ENCODE measurements at places on chromosomes 12 and 14.

DNA sequence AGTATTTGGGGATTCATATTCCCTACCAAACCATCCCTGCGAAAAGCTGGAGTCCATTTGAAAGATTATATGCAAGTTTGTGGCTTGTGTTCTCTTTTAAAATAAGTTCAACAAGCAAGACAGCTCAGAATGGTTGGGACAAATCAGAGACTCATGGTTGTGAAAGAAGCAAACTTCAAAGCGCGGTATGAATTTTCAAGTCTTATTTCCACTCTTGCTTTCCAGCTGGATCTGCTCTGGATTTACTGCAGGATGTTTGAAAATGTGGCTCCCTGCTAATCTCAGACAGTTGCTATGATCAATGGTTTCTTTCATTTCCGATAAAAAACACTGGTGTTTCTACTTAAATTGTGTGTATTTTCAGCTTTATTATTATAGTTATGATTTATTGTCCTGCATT lies 477.5 kb downstream of the RAD51B start:
- DNase-seq: no peak

DNA sequence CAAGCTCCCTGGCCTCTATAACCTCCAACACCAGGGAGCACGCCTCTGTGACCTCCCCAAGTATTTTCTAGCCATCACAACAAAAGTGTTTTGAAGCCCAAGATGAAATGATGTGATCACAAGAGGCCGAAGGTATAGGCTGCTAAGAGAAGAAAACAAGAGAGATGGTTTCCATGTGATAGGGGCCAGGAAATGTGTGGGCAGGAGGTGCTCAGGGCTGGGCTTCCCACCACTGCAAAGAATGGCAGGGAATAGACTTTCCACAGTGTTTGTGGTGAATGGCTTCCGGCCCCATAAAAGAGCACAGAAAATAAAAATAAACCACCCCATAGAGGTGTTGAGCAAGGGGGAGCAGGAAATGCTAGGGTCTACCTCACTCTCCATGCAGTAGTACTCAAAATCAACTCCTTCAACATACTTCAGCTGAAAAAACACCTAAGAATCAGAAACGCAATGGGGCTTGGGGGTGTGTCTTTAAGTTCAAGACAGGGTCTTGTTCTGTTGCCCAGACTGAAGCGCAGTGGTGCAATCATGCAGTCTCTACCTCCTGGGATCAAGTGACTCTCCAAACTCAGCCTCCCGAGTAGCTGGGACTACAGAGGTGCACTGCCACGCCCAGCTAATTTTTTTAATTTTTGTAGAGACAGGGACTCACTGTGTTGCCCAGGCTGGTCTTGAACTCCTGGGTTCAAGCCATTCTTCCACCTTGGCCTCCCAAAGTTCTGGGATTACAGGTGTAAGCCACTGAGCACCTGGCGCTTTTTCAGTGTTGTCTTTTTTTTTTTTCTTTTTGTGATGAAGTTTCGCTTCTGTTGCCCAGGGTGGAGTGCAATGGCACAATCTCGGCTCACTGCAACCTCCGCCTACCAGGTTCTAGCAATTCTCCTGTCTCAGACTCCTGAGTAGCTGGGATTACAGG lies 27.1 kb downstream of the DAD1 start:
- peak; percentile 89 for DNase-seq

DNA sequence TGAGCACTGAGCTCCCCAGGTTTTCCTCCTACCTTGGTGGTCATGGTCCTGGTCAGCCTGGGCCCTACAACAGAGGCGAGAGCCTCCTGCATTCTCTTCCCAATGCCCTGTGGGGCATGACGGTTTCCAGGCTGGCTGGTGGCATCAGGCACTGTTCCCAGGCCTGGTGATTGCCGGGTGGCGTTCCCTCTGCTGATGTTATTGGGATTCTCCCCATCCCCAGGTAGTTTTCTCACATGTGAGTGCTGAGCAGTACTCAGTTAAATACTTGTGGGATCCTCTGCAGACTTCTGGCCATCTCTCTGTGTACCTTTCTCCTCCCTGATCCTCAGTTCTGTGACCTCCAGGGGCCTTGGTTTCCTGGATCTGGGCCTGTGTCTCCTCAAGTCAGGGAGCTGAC lies 15.8 kb downstream of the C1R start:
- no peak for DNase-seq

- no peak for DNase-seq
These were observed 170.4 kb upstream of the FLRT2 start for GRCh38 chr14:85359505-85359904.

GRCh38 chr12:52294803-52295202 lies 3.5 kb upstream of the KRT81 start:
- no peak for DNase-seq

DNA sequence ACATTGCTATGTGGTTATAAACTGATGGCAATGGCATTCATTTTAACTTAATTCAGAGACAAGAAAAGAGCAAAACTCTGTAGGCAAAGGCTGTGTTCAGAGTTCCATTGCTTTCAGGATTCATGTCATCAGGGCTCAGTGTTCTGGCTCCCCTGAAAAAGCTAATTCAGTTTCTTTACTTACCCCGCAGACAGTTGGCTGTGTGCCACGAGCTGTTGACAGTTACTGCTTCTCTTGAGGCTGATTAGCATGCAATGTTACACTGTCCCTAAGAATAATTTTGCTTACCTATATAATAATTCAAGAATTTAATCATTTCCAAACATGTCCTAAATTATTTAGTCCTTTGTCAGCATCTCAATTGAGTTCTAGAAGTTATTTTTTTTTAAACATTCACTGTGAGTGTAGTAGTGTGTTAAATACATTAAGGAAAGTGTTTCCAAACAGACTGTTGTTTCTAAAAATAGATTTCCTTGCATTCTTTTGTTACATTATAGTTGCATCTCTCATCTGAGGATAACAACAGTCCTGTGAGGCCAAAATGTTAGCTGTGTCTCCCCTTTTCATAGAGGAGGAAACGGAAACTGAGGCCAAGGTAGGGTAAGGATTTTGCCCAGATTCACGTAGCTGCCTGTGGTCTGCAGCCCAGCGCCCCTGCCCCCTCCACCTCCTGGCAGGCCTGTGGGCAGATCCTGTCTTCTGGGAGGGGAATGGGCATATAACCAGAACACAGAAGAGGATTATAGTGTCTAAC lies 98.6 kb downstream of the PELI2 start:
- no peak for DNase-seq

- no peak for DNase-seq
These were observed 25.8 kb downstream of the TRIP11 start for GRCh38 chr14:92014040-92014439.

GRCh38 chr12:50603817-50604639 lies 99.2 kb downstream of the DIP2B start:
- DNase-seq: no peak

- no peak for DNase-seq
These were observed 14.0 kb upstream of the C12orf71 start for GRCh38 chr12:27096420-27096819.

GRCh38 chr14:79571366-79571765 lies 639.9 kb downstream of the DIO2 start:
- DNase-seq: no peak

- no peak for DNase-seq
These were observed 9.5 kb downstream of the PKP2 start for GRCh38 chr12:32887058-32887457.
